ENCODE measurements at places on chromosomes 7 and 10.

DNA sequence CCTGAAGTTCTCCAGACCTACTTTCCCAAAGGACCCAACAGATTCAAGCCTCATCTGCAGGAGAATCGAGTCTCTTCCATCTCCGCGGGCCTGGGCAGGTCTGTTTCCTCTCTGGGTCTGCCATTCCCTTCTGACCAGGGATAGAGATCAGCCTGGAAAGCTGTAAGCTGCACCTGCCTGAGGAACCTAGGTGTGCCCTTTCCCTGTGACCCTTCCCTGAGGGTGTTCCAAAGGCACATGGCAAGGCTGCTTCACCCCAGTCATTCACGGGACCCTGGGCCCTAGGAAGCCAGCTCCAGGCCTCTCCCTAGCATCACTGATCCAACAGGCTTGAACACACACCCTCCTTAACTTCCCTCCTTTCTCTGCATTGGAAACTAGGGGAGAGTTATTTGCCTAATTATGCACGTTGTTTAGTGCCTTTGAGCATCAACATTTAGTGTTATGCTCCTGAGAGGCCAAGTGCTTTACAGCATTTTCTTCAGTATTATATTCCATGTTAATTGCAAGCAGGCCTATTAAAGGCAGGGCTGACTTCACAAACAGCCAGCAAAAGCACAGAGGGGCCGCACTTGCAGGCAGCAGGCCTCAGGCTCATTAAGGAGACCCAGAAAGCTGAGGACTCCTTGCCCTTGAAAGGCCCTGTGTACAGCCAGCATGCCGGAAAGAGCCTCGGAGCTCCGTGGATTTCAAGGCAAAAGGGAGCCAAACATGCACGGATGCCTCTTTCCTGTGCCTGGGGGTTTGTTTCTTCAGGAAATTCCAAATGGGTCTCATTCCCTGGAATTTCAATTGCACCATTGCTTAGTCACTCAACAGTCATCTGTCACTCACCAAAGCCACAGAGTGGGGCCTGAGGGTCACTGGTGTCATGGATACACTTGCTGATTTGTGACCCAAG, 91.0 kb upstream of the FAM20C start:
- no peak for DNase-seq

DNA sequence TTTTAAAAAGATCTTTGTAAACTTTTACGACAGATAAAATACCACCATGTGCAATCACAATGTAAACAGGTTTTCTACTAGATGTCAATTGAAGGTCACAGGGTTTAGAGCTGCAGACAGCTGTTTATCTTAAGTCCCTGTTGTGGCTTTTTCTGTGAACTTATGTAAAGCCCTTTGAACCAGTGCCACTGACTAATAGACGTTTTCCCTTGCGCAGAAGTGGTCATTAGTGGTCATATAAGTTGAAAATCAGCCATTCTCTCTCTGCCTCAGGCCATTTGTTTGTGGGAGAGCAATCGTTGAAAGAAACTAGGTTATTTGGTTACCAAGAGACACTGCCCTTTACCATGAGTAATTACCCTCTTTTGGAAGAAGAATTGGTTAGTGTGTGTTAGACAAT, 23.9 kb downstream of the CACNB2 start:
- no peak for DNase-seq

DNA sequence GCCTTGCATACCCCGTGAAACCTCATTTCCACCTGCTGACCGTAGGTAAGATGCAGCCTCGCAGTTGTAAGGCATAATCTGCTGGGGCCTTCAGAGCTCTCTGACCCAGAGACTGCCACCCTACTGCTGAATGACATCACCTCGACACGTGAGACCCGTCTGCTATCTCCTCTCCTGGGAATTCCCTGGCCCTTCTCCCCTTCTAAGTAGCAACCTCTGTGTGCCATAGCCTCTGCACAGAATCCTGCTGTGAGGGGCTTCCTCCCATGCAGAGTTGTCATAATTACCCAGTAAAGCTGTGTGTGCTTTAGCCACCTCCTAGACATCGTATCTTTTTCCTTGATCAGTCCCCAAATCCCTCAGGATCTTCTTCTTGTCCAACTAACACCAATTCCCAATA, 106.7 kb downstream of the CACNB2 start:
- no peak for DNase-seq

DNA sequence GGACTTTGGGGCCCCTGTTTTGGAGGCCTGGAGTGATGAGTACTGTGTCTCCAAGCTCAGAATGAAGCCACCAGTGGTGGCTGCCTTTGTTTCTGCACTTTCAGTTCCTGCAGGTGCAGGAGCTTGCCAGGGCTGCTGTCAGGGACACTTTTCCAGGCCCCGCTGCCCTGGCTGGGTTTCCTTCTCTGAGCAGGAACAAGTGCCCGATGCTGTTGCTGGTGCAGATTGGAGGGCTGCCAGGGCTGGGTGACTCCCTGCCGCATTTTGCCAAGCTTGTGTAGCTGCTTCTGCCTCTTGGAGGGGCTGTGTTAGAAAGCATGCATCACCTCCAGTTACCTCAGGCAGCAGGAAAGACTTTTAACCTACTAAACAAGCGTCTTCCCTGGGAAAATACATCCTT, 211.1 kb downstream of the MGMT start:
- no peak for DNase-seq

GRCh38 chr7:5382281-5382892, 41.2 kb downstream of the TNRC18 start:
- no peak for DNase-seq

- DNase-seq = peak; percentile 56
Observed at GRCh38 chr7:39951226-39952194, 1.5 kb downstream of the CDK13 start.

GRCh38 chr7:70655694-70656093, 476.2 kb upstream of the GALNT17 start:
- DNase-seq = no peak

GRCh38 chr7:32501522-32501921, 6.2 kb downstream of the AVL9 start:
- no peak for DNase-seq

DNA sequence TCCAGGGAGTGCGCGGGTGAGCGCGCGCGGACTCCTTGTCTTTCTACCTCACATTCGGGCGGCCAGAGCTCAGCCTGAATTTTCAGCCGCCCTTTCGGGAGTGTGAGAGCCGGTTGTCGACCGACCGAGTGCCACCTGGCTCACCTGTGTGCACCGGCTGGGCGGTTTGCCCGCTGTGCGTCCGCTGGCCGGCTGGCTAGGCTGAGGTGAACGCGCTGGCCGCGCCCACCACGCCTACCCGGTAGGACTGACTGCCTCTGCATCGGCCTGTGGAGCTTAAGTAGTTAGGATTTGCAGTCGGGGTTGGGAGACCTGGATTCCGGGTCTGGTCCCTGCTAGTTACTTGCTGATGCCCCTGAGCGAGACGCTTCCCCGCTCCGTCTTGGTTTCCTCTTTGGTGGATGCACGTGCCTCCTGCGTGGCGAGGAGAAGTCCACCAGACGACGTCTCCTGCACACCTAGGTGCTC, 553 bp downstream of the TSPAN15 start:
- DNase-seq = no peak

- no peak for DNase-seq
Observed at GRCh38 chr7:130831817-130832481, 97.9 kb upstream of the KLF14 start.

- DNase-seq = no peak
Observed at GRCh38 chr7:158110034-158110590, 477.5 kb downstream of the PTPRN2 start.

- no peak for DNase-seq
Observed at GRCh38 chr10:84208023-84208422, 13.7 kb downstream of the CDHR1 start.

DNA sequence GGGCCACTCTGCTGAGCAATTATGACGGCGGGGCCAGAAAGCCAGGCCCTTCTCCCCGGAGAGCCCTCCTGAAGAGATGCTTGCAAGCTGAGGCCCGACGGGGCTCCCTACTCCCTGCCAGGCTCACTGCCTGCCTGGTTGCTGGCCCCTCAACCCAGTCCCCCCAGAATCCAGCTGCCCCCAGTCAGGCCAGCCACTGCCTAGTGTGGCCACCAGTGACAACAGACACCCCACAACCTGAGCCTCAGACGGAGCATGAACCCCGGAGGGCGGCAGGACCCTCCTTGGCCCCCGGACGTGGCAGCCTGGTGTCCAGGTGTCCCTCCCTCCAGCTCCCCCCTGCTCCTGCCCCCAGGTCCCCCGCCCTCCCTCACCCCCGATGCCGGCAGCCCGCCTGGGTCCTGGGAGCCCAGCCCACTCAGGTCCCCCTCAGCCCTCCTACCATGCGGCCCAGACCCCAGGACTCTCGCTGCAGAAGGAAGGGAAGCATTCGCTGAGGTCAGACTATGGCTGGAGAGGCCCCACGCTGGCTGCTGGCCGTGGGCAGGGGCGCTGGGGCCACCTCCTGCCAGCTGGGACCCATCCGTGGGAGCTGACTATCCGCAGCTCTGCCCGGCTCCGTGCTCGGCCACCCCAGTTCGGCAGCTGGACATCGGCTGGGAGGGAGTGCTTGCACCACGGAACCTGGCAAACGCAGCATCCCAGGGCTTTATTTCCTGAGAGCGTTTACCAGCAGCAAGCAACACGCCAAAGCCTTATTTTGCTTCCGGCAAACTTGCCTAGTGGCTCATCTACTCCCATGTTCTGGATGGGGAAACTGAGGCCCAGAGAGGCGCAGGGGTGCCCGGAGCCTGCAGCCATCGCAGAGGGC, 89.8 kb downstream of the UNCX start:
- DNase-seq = no peak

DNA sequence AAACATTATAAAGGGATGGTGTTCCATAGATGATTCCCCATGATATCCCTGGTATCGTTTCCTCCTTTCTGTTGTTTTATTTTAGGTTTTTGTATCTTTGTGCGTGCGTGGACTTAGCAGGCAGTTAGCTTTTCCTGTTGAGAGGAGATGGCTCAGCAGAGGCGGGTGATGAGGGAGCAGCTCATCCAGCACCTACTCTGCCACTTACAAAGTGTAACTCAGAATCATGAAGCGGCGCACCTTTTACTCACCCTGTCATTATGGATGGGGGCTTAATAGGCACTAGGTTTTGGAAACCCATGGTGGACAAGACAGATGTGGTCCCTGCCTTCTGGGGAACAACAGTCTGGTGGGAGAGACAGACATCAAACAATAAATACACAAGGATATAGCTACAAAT, 17.1 kb downstream of the FAM241B start:
- no peak for DNase-seq

- no peak for DNase-seq
Observed at GRCh38 chr10:34235164-34235832, 579.8 kb downstream of the PARD3 start.

- no peak for DNase-seq
Observed at GRCh38 chr10:78852466-78853240, 216.1 kb upstream of the ZMIZ1 start.

- no peak for DNase-seq
Observed at GRCh38 chr7:88927-89231, 103.5 kb upstream of the FAM20C start.

DNA sequence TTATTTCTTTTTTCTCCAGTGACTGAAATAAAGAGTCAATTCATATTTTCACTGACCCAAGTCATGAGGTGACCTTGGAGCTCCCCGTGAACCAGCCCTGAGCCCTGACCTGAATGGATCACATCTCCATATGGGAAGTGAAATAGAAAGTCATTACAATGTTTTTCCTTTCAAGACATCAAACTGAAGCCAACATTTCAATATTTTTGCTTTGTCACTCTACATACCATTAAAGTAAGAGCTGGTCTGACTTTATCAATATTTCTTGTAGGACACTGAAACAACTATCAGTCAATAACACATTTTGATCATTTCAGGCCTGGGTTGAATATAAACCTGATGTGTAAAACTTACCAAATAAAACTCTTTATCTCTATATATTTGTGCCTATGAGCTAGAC, 249.8 kb upstream of the PHF14 start:
- no peak for DNase-seq

- DNase-seq = no peak
Observed at GRCh38 chr7:133139350-133139749, 57.5 kb upstream of the CHCHD3 start.

DNA sequence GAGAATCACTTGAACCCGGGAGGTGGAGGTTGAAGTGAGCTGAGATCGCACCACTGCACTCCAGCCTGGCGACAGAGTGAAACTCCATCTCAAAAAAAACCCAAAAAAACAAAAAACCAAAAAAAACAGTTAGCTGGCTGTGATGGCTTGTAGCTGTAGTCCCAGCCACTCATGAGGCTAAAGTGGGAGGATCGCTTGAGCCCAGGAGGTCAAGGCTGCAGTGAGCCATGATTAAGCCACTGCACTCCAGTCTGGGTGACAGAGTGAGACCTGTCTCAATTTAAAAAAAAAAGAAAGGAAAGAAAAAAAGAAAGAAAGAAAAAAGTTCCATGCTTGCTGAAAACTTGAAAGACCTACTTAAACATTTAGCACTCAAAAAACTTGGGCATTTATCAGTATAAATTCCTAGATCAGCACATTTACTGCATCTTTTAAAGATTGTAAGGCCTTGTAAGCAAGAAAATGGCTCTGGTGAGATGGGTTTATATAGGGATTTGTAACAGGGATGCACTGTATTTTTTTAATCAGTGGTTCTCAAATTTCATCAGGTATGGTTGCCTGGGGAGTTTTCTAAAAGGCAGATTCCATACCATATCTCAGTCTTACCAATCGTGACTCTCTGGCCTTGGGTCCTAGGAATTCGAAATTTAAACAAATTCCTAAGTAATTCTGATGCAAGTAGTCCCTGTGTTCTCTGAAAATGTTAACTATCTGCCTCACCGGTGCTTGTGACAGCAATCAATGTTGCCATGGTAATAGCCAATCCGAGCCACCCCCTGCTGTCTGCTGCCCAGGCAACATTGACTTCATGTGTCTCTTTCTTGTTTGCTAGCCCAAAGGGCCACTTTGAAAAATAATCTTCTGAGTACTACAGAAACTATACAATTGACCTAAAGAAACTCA, 11.5 kb upstream of the NT5C2 start:
- no peak for DNase-seq

GRCh38 chr7:129210256-129210988, 14.4 kb upstream of the AHCYL2 start:
- no peak for DNase-seq

- DNase-seq = no peak
Observed at GRCh38 chr10:45093945-45094344, 93.2 kb downstream of the ZNF22 start.

- no peak for DNase-seq
Observed at GRCh38 chr10:48594803-48595538, 9.9 kb downstream of the ARHGAP22 start.

GRCh38 chr10:102752266-102752930, 8.7 kb downstream of the WBP1L start:
- DNase-seq = no peak

DNA sequence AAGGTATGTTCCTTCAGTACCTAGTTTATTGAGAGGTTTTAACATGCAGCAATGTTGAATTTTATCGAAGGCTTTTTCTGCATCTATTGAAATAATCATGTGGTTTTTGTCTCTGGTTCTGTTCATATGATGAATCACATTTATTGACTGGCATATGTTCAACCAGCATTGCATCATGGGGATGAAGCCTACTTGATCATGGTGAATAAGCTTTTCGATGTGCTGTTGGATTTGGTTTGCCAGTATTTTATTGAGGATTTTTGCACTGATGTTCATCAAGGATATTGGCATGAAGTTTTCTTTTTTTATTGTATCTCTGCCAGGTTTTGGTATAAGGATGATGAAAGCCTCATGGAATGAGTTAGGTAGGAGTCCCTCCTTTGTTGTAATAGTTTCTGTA, 204.0 kb upstream of the GNAI1 start:
- DNase-seq = no peak
